NCI-H187 treated with DMSO at 0.1 percent for 48 hours (cell line): ENCODE measurements at places on chromosomes 11 and 22.

GRCh38 chr11:68403424-68403823, 57.1 kb upstream of the PPP6R3 start:
- DNase-seq: no peak

DNA sequence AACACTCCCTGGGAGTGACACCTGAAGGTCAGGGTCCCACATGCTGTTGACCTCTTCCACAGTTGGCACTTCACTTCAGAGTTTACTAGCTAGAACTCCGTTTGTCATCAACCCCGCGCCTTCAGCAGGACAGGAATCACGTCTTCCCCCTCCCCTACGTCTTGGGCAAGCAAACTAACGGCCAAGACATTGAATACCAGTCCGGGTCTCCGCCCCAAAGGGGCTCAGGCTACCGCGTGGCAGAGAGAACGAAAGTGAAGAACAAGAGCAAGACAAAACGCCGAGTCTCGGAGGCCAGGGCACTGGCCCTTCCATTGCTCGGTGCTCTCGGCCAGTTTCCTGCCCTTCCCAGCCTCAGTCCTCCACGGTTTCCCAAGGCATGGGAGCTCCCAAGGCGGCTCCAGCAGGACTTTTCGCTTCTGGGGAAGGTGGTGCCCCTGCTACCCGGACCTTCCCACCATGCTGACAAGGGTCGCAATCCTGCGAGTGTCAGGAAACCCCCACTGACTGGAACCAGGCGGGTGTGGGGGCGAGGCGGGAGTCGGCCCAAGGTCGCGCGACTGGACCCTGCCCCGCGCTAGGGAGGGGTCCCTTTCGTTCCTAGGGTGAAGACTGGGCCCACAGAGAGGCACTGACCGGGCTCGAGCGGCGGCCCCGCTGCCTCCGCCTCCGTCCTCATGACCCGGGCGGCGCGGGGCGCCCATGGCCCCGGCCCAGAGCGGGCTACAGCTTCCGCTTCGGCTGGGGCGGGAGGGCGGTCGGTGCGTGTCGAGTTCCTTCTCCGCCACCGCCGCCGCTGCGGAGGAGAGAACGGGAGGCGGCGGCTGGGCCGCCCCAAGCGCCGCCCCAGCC, at the start of gene GUCD1:
TSS of gene GUCD1 (minus strand) at position 826 of the 852 bp plus-strand sequence. CDS start at position 679, 147 bp downstream.
- no peak for DNase-seq

DNA sequence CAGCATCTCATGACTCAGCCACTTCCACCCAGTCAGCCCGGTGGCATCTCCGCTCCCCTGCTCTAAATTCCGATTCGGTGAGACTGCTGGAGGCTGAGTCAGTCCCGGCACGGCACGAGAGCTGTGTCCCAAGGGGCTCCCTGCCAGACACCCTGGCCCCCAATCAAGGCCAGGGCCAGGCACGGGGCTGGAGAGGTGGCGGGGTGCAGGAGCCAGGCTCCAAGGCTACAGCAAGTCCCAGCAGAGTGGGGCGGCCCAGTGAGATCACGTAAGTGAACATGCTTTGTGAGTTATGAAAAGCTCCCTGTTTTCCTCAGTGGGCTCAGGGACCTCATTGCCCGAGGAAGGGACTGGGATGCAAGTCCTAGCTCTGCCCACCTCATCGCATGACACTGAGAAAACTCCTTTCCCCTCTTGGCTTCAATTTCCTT, 3.0 kb downstream of the C11orf68 start:
- no peak for DNase-seq

DNA sequence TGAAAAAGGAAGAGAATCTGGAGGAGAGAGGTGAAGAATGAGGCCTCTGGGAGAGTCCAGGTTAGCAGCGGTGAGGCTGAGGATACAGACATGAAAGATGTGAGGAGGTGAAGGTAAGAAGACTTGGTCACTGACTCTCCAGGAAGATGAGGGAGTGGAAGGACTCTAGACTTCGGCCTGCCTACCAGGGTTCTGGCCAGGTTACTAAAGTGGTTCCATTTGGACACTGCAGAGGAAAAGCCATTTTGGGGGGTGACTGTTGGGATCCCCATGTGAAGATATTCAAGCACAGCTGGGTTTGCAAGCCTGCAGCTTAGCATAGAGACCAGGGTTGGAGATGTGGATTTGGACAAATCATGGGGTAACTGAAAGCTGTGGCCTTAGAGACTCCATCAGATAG, 7.8 kb downstream of the DCHS1 start:
- no peak for DNase-seq

DNA sequence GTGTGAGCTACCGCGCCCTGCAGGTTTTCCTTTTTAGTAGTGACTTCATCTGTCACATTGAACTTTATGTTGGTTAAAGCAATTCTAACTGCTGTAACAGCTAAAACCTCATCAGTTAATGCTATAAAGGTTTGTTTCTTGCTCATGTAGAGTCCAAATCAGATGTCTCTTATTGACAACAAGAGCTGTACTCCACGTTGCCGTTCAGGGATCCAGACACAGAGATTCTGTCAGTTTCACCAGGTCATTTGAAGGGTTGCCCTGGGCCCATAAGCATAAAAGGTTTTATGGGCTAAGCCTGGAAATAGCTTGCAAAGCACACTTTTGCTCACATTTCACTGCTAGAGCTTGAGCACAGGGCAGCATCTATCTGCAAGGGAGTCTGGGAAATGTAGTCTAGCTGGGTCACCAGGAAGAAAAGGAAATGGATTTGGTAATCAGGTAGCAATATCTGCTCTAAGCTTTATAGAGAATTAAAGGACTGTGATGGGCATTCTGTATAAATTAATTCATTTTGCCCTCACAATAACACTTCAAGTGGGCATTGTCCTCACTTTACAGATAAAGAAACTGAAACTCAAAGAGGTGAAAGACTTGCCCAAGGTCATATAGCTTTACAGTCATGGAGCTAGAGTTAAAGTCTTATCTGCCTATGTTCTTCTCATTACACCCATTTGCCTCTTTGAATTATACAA, 25.2 kb upstream of the PTPRJ start:
- no peak for DNase-seq

DNA sequence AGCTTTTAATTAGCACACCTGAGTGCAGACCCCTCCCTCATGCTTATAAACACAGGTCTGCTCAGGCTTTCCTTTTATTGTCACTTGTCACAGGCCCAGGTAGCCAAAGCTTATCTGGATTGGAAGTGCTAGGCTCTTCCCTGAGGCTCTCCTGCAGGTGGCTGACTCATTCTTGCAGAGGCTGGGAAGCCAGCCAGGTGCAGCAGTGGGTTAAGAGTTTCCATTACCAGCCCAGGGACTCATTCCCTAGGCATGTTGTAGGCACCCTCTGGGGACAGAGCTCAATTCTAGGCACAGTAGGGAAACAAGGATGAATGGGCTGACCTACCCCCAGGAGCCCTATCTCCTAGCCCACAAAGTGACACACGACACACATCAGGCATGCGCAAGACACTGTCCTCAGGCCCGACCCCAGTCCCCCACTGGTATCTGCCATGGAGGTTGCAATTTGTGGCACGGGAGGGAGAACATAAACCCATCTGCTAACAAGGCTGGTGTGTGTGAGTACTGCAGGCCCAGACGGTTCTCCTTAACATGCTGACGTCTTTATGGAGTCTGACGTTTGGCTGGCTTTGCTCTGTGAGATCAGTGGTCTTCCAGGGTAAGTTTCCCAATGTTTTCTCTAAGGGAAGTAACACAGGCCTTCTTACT, 94.2 kb downstream of the ABTB2 start:
- peak; percentile 48 for DNase-seq

GRCh38 chr11:28799316-28799715, 691.1 kb downstream of the METTL15 start:
- no peak for DNase-seq

- no peak for DNase-seq
Observed at GRCh38 chr11:15886866-15887265, 469.5 kb downstream of the SOX6 start.

DNA sequence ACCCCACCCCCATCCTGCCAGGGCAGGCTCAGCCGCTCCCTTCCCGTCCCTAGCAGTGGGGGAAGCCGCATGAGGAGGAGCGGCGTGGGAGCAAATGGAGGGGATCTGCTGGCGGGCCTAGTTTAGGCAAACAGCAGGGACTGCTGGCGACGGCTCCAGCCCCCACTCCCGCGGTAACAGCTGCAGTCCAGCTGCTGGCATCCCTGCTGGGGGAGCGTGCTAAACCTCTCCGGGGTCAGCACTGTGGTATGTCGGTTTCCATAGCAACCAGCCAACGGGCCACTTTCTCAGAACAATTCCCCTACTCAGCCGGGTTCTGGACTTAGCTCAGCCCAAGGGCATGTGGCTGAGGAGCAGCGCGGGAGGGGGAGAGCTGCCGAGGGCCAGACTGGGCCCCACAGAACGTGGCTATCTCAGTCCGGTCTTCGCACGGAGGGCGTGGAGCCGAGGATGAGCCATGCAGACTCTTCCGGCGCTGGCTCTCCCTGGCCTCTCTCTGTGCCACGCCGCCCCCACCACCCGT, 98.8 kb downstream of the PKNOX2 start:
- DNase-seq: no peak

DNA sequence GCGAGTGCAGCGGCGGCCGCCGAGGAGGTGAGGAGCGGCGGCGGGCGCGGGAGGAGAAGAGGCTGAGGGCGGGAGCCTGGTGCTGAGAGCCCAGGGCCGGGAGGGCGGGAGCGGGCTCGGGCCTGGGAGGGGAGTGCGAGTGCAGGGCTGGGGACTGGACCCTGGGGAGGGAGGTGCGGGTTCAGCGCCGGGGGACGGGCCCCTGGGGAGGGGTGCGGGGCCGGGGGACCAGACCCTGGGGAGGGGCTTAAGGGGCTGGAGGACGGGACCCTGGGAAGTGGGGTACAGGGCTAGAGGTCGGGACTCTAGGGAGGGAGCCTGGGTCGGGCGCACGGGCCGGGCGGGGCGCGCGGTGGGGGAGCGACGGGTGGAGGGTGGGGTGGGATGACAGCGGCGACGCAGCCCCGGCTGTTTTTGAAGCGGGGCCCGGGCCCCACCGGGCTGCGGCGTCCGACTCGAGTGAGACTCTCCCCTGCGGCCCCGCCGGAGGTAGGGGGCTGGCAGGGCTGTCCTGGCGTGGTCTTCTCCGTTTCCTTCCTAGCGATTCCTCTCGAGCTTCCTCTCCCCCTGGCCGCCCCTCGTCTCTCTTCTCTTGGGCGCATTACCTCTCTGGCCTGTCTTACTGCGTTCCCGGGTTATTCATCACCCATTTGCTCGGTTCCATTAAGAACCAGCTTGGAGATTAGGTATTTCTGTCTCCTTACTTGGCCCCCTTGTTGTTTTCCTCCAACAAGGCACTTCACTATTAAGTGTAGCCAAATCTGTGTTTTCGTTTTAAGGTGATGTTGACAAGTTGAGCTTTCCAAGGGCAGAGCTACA, 754 bp downstream of the NUP50 start:
- no peak for DNase-seq

GRCh38 chr22:29627196-29627535, 23.7 kb downstream of the NF2 start:
- no peak for DNase-seq

DNA sequence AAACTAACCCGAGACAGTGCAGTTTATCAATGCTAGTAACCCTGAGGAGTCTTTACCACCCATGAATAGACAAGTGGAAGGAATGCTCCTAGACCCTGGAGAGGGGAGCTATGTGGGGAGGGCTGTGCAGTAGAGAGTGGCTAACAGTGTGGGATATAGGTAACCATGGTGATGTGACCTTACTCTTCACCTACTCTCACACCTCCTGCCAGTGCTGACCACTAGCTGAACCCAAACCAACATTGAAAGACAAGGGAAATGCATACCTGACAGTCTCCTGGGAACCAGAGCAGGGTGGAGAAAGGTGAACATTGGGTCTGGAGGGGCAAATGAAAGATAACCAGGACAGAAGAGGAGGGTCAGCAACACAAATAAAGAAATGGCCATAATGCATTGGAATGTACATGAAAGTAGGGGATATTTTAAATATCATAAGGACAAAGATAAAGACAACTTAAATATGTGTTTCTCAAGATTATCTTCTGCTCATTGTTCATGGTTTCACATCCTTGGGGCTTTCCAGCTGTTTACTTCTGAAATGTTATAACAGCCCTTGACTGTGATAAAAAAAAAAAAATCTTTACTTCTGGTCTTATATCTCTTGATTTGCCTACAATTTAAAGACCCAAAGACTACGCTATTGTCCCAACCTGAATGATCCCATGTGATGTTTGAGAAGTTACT, 983.3 kb upstream of the TENM4 start:
- DNase-seq: no peak

GRCh38 chr11:49316180-49316579, 107.8 kb upstream of the FOLH1 start:
- no peak for DNase-seq

DNA sequence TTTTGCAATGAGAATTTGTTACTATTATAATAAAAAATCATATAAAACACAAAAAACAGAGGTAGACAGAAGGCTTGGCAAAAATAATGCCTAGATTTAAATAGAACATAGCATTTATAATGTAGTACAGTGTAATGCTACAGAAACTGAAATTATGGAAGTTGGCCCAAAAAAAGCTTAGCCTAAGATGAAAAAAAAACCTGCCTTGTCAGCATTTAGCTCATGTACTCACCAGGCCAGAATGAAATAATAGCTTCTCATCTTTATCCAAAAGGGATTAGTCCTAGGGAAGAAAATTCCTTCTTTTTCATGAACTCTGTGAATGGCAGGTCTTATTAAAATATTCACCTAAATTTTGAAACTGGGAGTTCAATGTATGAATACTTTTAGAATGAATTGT, 951.1 kb downstream of the LRRC4C start:
- no peak for DNase-seq

GRCh38 chr11:16920559-16920958, 93.7 kb downstream of the PLEKHA7 start:
- no peak for DNase-seq

DNA sequence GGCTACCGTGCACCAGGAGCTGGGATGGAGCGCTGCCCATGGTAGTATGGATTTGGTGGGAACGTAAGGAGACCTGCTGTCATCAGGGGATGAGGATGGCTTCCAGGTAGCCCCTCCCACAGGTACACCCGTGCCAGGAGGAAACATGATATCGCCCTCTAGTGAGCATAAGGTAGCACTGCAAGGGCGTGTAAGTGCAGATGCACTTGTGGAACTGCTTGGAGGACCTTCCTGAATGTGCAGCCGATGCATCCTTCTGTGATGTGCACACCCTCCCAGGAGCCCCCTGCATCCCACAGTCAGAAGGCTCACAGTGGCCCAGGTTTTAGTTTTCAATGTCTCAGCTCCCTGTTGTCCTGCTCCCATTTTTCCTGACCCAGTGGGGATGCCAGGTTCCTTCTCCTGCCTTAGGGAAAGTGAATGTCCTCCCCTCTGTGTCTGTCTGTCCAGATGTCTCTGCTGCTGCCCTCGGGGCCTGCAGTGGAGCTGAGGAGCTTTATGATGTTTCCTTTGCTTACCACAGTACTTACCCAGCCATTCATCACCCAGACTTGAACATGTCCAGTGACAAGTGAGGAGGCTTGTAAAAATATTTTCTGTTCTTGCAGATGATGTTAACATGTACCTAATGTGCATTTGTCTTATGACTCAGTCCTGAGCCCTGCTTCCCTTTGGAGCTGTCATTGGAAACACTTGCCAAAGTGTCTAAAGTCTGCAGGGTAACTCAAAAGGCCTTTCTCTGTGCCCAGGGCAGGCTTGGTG, 49.2 kb downstream of the DBX1 start:
- peak; percentile 47 for DNase-seq

DNA sequence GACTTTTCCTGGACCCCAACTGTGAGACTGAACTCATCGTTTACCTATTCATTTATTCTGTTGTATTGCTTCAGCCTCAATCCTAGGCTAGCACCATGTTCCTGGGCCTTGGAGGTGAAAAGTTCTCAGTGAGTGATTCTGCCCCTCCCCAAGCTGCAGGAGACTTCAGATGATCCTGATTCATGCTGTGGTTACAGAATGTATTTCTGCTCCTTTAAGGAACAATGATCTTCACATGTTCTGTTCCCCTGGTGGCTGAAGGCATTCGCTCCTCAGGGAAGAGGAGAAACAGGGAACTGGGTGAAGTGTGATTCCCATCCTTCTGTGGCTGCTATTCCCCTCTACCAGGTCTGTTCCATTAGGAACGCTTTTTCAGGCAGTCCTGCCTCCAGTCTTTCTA, 2.4 kb downstream of the OR52E1 start:
- DNase-seq: no peak
